ENCODE measurements at places on chromosomes 5 and 9. TPM values are rescaled to one million over a fixed set of nuclear protein-coding genes. Genes with fewer than 3 reads are reported as not detected.

GRCh38 chr5:132224716-132225115 lies 2.9 kb downstream of the P4HA2 start:
- DNase-seq, result no peak

GRCh38 chr9:131517761-131518190 lies 13.3 kb downstream of the UCK1 start:
- no peak for DNase-seq

GRCh38 chr5:28954074-28954473 lies 1915.7 kb upstream of the CDH9 start:
- DNase-seq, result no peak

Gene MYMK
- not detected for total RNA-seq

Gene BTNL8
- 0.13 TPM for total RNA-seq

Data from HT-29 (cell line).